ENCODE measurements at places on chromosomes 4 and X.
A peak's percentile ranks its signal among the peaks of the same experiment; 100 is the strongest.

DNA sequence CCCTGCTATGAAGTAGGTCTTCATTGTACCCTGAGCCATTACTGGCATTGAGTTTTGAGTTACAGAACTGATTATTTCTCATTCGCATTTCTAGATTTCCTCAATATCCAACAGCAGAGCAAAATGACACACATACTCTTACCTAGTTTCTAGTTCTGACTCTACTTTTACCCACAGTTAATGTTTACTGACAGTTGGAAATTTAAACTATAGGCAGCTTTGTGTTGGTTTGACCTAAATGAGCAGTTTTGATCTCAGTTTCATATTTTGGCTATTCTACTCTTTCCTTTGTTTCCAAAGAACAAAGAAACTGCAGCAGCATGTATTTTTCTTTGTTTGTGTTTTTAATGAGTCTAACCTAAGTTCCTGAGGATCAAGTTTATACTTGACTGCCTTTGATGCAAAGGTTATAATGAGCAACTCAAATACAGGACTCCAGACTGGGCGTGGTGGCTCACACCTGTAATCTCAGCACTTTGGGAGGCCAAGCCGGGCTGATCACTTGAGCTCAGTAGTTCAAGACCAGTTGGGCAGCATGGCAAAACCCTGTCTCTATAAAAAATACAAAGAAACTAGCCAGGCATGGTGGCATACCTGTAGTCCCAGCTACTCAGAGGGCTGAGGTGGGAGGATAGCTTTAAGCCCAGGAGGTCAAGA, 30.4 kb downstream of the TXK start:
- DNase-seq = no peak

- DNase-seq = no peak
Observed at GRCh38 chrX:75149654-75150053, 6.4 kb downstream of the ABCB7 start.

- DNase-seq = no peak
Observed at GRCh38 chr4:1449833-1450741, 43.8 kb upstream of the NKX1-1 start.

GRCh38 chr4:6280365-6280996, 10.8 kb downstream of the WFS1 start:
- no peak for DNase-seq

- no peak for DNase-seq
Observed at GRCh38 chr4:85722807-85723206, 247.9 kb downstream of the ARHGAP24 start.

DNA sequence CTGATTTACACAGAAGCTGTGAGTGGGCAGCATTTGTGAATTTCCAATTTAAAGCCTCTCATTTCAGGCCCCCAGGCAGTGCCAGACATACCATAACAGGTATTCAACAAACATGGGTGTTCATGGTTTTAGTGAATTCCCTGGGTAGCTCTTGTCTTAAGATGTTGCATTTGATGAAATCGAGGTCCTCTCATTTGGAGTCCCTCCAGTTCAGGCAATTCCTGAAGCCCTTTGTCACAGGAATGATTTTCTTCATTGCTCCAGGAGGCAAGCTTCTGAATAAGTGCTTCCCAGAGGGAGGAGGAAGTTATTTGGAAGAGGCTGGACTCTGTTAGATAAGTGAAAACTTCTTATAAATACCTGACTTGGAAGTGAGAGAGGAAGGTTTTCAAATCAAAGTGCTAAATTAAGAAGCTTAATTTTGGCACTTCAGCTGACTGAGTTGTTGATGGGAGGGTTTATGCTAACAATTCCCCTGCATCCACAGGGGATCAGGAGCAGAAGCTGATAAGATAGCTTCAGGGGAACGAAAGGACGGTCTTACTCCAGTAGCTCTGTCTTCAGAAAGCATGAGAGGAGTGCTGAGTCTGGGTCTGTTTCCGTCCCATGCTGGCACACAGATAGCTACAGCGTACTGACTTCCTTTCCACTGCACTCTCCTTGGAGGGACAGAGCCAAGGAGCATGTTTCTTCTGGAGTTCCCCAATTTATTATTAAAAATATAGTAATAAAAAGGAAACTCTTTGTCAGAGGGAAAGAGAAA, 543.1 kb downstream of the GBA3 start:
- no peak for DNase-seq

- DNase-seq = peak; percentile 42
Observed at GRCh38 chr4:139030614-139031235, 15.1 kb downstream of the NOCT start.

GRCh38 chr4:8542776-8543525, 37.2 kb upstream of the GPR78 start:
- DNase-seq = no peak

DNA sequence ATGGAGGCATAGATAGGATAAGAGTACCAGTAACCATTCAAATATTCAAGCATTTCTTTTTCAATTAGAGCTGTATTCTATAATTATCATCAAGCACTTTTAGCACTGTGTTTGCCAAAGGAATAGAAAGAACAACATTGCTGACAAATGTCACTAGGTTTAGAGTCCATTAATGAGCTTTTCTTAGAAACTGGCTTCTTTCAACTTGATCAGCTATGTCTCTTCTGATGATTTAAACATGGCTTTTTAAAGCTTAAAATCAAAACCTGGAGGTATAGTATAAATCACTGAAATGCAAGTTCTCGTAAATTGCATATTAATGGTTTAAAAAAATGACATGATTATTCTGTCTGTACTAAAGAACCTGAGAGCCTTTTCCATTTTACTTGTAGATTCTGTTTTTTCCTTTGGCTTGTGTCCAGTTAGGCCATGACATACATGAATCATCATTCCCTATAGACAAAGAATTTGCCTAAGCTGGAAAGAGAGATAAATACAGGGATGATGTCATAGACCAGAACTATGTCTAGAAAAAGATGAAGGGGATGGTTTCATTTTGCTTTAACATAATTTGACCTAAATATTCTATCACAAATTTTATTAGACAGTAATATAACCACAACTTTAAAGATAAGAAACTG, 340.1 kb upstream of the CTSO start:
- peak; percentile 2 for DNase-seq

GRCh38 chr4:109186458-109186945, 116.0 kb downstream of the COL25A1 start:
- no peak for DNase-seq

DNA sequence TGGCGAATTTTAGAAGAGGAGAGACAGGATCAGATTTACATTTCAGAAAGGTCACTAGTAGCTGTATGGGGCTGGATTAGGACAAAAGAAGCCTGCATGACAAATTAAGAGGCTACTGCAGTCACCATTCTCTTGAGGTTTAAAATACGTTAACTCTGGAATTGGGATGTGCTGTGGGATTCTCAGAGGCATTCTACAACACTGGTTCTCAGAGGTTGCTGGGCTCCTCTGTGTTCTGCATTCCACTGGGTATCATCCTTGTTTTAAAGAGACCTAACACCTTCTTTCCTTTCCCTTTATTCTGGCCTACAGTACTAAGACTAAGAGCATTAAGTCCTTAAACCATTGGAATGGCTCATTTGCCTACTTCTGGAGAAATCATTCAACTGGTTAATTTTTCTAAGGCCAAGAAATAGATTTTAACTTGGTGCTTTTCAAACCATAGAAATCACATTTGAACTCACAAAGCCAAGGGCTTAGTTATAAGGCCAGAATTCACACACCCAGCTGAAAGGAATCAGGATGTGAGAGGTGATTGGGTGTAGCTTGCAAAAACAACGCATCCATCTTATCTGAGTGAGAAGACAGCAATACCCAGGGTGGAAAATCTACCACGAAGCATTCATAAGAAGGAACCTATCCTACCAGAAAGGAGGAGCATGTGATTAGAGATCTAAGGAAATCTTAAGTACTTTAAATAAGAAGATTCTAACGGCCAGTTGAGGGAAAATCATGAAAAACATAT, 116.6 kb downstream of the SHISA3 start:
- DNase-seq = no peak

GRCh38 chr4:186723292-186724057, at the start of gene FAT1:
Gene FAT1, minus strand, starts transcription at chr4:186723856. Its CDS starts 14,029 bp downstream, at chr4:186709827.
- DNase-seq = peak; percentile 53

- DNase-seq = no peak
Observed at GRCh38 chrX:123753656-123754350, 21.0 kb upstream of the THOC2 start.

DNA sequence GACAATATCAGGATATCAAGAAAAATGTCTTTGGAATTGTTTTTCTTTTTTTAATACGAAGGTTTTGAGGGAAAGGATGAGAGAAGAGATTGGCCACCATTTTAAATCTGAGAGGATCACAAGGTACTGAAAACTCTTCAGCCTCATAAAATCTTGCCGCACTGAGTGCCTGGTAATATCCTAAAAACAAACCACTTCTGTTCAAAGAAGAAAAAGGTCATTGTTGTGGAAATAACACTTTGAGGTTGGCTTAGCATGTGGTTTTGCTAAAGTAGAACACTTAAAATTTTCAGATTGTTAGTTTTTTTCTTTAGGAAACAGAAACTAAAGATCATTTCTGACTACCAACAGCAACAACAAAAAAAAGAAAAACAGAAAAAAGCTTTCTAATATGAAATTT, 1.0 kb upstream of the CLDN22 start:
- DNase-seq = no peak

GRCh38 chrX:2650865-2651264, 40.2 kb upstream of the CD99 start:
- DNase-seq = no peak

DNA sequence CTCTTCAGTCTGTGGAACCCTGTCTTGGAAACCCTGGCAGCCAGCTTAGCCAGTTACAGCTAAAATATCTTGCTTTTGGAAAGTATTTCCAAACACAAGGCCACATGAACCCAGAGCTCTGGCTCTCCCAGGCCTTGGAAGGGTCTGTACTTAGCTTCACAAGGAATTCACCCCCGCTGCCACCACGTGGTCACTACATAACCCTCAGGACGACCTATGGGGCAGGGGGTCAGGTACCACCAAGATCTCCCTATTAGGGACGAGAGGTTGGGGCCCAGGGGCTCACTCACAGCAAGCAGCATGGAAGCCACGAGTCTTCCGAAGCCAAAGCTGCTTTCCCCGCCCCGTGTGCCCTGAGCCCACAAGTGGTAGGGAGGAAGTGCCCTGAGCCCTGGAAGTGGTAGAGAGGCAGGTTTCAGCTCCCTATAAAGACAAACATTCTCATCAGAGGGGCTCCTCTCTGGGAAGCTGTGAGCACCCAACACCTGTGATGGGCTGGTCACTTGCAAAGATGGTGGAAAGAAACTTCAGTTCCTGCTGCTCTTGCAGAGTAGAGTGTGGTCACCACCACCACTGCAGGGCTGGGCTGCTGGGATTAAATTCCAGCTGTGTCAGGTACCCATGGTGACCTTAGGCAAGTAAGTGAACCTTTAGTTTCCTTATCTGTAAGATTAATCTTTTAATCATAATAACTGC, 4.7 kb upstream of the JAKMIP1 start:
- DNase-seq = no peak

DNA sequence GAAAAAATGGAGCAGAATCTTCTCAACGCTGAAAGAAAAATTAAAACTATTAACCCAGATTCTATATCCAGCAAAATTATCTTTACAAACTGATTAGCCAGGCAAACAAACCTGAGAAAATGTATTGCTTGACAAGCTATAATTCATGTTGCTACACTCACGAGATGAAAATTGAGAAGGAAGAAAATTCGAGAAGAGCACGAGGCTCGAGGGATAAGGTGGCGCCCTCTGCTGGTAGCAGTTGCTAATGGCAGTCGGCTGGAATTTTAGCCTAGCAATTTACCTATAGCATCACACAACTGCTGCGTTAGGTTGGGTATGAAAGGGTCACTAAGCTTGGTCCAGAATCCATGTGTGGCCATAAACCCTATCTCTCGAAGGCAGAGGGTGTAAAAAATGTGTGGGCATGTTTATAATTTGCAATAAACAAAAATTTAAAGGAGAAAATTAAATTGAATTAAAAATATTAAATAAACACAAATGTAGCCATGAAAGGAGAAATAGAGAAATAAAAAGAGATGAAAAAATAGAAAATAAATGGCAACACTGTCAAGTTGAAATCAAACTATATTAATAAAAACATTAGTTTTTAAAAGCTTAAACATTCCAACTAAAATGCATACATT, 126.6 kb downstream of the PPP4R3C start:
- no peak for DNase-seq

DNA sequence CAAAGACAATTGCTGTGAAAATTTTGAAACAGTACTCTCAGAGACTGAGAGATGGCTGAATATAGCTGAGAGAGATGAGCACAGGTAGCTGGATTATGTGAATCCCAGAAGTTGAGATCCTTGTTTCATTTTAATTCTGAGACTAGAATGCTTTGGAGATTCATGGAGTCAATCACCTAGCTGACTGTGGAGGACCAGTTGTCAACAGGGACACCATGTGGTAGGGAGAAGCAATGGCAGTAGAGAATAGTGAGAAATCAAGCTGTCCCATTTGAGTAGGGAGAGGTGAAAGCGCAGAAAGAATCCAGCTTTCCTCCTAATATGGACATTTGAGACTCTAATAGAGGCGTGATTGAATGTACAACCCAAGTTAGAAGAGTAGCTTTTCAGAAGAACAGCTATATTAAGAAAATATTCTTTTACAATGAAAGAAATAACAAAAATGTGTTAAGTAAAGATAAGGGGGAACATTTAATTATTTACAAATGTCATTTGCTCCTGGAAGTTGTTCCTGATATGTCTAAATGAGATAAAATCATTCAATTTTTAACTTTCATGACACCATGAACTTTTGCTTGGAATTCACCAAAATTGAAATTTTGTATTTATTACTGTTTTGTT, 30.3 kb upstream of the GLRB start:
- DNase-seq = no peak

GRCh38 chrX:24026432-24026831, 554 bp downstream of the KLHL15 start:
- DNase-seq = peak; percentile 1

GRCh38 chrX:27751976-27752375, 55.8 kb upstream of the MAGEB10 start:
- no peak for DNase-seq

DNA sequence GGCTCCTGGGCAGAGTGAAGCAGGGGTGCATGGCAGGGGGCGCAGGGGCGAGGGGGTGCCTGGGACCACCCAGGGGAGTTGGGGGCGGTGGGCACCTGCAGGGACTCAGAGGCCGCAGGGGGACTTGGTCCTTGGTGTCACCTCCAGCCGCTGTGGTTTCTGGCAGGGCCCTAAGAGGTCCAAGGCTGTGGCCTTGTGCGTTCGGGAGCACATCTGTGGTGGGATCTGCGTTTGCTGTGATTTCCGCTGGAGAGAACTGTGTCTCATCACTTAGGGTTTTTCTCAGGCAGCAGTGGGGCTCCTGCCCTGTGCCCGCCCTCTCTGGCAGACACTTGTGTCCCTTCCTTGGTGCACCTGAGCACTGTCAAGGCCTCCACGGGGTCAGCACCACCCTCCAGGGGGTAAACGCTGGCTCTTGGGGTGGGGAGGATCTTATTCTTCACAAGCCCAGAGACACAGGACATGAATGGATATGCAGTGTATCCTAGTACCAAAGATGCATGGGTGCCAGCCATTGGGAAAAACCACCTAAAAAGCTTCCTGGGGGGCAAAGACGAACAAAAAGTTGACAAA, 66.5 kb downstream of the ACOX3 start:
- no peak for DNase-seq

DNA sequence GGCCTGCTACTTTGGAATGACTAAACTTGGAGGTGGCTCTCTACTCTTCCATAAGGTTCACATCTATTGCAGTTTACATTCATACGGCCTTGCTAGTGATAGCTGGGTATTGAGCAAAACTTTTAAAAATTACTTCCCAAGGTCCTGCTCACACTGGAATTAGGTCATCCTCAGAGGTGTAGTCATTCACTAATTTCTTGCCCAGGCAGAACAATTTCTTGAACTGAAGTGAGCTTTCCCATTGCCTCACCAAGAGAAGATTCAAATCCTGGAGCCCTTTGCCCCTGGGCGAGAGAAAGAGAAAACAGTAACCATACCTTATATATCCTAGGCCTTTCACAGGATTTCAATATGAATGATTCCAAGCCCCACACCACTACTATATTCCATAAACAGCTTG, 109.2 kb downstream of the GUCY2F start:
- DNase-seq = no peak
